ENCODE measurements at places on chromosomes 2 and 18. TPM values are rescaled to one million over a fixed set of nuclear protein-coding genes. Genes with fewer than 3 reads are reported as not detected.

The CD302 gene
- 39.3 TPM for total RNA-seq

The GAD1 gene
- total RNA-seq = 16.7 TPM

The DNAH6 gene
- 1.1 TPM for total RNA-seq

The ERICH2 gene
- total RNA-seq = 0.73 TPM

The IL1RN gene
- total RNA-seq = 3.7 TPM

The BBS5 gene
- total RNA-seq = 14.7 TPM

The TLX2 gene
- total RNA-seq = not detected

The ACKR3 gene
- total RNA-seq = 19.2 TPM

The UBR3 gene
- total RNA-seq = 89.9 TPM

The ALPI gene
- total RNA-seq = not detected

The NTSR2 gene
- not detected for total RNA-seq

The UGT1A8 gene
- total RNA-seq = not detected

The ZNF407 gene
- 22.2 TPM for total RNA-seq

The GDF7 gene
- 7.0 TPM for total RNA-seq

The AAK1 gene
- 70.7 TPM for total RNA-seq

The RBBP8 gene
- 31.8 TPM for total RNA-seq

The GAREM1 gene
- total RNA-seq = 14.9 TPM

The NPPC gene
- 3.2 TPM for total RNA-seq

The GIGYF2 gene
- 106 TPM for total RNA-seq

The BUB1 gene
- 1.3 TPM for total RNA-seq

The IL1RL1 gene
- total RNA-seq = 3.4 TPM

The RNF25 gene
- 32.5 TPM for total RNA-seq

The CXCR2 gene
- 3.0 TPM for total RNA-seq

The PDIA6 gene
- total RNA-seq = 109 TPM

The MYCN gene
- 3.5 TPM for total RNA-seq

The PHOSPHO2 gene
- total RNA-seq = 11.9 TPM

The IHH gene
- total RNA-seq = 3.2 TPM

The UGT1A6 gene
- 0.85 TPM for total RNA-seq

The ANKRD53 gene
- 0.74 TPM for total RNA-seq

The AGAP1 gene
- 16.1 TPM for total RNA-seq

The ACTG2 gene
- 1,176 TPM for total RNA-seq

The IL36B gene
- not detected for total RNA-seq

The RFX8 gene
- total RNA-seq = not detected

The CDK15 gene
- 1.2 TPM for total RNA-seq

Data from prostate gland (tissue), 2 donors.